ENCODE measurements at places on chromosomes 5 and 9.

DNA sequence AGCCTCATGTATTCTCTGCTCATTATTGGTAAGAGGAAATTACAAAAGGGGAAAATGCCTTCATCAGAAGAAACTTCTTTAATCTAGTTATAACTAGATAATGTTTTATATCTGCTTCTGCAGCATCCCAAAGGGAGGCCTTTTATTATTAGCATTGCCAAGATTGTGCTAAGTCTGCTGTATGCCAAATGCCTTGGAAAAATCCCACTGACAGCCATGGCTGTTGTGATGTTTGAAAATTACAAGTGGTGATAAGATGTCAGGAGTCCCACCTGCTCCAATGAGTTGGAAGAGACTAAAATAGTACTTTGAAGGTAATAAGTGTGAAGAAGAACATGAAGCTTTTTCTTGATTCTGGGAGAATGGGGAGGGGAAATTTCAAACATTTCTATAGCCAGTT lies 345.0 kb downstream of the GABRB2 start:
- DNase-seq: no peak

DNA sequence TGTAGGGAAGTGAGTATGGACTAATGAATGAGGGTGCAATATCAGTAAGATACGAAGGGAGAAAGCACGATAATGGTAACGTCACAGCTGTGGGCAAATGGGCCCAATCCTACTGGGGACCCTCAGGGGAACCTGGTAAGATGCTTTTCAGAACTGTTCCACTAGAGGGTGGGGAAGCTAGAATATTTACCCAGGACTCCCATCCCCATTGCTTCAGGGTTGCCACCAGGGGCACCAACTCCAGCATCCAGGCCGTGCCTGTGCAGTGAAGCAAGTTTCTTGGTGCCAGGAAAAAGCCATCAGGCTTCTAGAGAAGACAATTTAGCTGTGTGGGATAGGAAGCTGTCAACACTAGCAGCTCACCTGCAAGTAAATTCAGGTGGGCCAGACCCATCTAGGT lies 409.3 kb downstream of the AGTPBP1 start:
- no peak for DNase-seq

DNA sequence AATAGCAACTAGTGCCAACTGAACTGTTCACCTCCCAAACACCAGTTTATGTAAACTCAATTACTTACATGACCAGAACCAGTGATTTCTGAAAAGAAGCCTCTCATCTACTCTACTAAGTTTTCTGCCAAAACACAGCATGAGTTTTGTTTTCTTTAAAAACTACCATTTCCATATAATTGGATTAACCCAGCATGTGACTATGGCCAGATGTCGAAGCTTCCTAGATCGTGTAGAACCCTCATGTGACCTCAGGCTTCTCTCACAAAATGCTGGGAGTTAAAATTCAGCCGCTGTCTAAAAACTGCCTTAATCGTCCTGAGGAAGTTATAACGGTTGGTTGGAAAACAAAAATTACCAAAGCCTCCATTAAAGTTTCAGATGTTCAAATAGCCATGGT lies 303.5 kb downstream of the IRX1 start:
- DNase-seq: no peak

GRCh38 chr9:120579139-120580050 lies 572 bp downstream of the CDK5RAP2 start:
- no peak for DNase-seq

DNA sequence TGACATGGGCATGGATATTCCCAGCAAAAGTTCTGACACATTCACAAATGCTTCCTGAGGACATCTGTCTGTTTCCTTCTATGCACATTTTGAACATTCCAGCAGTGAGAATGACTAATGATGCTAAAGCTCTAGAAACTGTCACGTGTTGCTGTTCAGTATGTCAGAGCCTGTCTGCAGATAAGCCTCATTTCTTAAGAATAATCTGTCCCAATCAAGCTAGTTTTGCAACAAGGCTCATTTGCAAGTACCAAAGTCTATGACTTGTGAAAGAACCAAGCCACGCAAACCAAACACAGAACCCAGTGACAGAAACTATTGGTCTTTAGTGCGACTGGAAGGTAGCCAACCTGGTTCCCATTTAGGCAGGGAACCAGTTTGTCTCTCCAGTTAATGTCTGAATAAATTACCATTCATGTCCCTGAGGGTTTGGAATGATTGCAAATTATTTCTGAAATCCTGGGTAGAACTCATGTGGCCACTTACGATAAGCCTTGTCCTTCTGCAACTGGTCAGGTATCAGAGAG lies 178.5 kb downstream of the C9orf152 start:
- DNase-seq: no peak

GRCh38 chr9:127626752-127627493 lies 14.8 kb downstream of the STXBP1 start:
- DNase-seq: no peak

DNA sequence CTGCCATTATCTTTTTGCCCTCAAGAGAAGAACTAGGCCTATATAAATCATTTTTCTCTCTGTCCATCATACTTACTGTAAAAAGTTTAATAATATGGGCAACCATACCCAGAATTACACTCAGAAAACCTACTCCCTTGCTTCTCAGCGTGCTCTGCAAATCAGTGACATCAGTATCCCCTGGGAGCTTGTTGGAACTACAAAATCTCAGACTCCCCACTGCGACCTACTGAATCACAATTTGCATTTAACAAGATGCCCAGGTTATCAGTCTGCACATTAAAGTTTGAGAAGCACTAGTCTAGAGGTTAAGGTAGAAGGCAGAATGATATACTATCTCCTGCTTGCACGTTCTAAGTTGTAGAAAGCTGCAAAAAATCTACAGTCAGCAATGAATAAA lies 127.2 kb downstream of the MLLT3 start:
- DNase-seq: no peak

GRCh38 chr5:102796498-102796897 lies 41.4 kb downstream of the PAM start:
- no peak for DNase-seq

DNA sequence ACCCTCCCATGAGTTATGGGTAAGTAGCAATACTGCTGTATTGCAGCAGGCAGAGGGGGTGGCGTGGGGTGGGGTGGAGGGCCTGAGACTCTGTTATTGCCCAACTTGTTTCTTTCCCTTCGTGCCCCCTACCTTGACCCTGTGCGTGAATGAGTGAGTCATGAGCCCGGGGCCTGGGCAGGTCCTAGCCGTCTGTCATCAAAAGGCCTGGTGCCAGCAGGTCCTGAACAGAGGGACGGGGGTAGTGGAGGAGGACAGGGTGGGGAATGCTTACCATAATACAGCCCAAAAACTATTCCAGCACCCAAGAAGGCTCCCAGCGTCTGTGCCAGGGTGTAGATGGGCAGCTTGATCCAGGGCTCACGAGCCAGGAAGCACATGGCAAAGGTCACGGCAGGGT lies 4.3 kb downstream of the AQP3 start:
- no peak for DNase-seq

DNA sequence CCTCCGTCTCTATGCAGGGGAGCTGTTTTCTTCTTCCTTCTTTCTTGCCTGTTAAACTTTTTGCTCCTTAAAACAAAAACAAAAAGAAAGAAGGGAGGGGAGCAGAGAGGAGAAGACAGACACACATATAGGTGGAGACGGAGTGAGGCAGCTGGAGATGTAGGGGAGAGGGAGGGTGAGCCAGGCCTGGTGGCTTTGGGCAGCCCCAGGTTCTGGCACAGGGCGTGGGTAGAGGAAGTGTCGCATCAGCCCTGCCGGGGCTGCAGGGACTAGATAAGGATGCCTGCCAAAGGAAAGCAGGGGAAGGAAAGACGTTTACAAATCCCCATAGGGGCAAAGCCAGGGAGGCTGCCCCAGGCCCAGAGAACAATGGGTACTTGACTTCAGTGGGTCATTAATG lies 38.7 kb upstream of the PTGS1 start:
- DNase-seq: no peak

GRCh38 chr9:7171396-7172153 lies 413.8 kb downstream of the KDM4C start:
- no peak for DNase-seq

DNA sequence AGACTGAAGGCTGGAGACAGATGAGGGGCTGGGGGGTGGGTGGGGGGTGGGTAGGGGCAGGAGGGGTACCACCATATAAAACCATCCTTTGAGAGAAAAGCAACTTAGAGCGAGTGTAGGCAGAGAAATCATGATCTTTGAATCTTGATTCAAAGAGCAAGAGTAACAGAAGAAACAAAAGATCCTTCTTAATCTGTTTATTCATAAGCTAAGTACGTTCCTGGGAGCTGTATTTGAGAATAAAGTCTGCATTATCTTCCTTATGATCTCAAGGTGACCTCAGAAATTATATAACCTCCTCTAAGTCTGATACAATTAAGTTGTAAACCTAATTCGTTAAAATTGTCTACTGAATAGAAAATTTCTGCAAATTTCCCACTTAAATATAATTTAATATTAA lies 558.8 kb downstream of the NR2F1-AS1 start:
- no peak for DNase-seq

DNA sequence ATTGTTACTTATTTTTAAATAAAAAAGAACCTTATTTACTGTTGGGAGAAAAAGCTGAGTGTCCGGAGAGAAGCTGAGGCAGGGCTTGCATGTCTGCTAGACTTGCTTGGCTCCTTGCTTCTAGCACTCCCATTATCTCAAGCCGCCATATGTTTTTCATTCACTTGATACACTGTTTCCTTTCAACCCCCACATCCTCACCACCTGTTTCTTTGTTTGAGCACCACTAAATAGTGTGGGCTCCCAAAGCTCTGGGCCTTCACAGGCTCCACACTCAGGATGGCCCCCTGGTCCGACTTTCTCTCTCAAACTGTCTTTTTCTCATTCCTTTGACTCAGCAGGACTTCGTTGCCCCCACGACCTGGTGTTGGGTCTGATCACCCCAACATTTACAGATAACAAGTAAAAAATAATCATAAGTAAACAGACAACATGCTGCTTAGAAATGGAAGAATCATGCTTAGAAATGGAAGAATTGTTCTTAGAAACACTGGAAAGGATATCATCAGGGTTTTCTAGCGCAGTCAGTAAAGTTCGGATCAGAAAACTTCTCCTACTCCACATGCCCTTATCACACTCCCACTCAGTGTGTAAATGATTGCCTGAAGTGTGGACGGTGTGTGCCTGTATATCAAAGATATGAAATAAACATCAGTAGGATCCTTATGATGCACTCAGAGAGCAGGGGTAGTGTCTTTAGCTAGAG lies 58.5 kb downstream of the APTX start:
- no peak for DNase-seq

DNA sequence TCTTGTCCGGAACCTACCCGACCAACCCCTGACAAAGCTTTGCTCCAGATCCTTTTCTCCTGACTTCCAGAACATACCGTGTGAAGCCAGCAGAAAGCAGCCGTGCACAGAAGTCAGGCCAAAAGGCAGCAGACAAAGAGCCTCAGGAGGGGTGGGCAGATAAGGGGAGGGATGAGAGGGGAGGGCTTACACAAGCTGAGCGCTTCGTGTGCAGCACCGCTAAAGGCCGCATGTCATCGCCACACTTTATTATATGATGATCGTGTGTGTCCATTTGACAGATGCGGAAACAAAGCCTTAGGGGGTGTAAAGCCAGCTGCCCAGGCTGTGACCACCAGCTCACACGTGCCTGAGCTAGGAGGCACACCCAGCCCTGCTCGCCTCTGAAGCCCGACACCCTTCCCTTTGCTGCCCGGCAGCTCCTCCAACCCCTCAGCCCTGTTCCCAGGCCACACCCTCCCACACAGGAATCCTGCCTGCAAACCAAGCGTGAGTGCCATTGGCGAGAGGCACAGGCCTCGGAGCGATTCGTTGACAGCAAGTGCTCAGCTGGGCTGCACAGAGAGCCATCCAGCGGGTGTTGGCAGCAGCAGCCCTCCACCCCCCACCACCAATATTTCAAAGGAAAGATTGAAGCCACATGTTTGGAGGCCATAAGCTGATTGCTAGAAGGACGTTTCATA lies 170.5 kb upstream of the SMIM23 start:
- no peak for DNase-seq

- DNase-seq: no peak
Measured at GRCh38 chr5:120017513-120017912, 388.2 kb downstream of the FAM170A start.

DNA sequence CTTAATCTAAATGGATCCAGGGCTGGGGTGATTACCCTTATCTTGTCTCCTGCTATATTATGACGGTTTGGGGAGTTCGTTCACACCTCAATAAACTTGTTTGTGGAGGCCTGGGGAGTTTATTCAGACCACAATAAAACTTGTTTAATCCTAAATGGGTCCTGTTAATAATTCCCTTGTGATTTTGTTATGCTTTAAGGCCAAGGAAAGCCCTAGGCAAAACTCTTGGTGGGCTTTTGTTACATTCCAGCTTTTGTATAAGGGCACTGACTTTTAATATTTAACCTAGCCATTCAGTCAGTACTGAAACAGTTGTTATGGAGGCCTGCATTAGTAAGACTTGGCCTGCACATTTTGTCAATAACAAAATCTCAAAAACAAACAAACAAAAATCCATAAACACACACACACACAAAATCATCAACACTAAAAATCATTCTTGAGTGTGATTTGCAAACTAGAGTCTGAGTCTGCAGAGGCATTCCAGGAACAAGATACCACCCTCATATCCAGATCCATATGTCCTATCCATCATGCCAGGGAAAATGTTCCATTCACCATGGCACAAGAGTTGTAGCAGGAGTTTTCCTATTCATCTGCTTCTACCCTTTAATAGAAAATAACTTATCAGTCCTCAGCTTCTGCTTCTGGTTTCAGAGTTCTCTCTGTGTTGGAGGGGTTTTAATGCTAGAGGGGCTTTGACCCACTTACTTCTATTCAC lies 421.7 kb downstream of the AGTPBP1 start:
- DNase-seq: no peak

All from spinal cord (tissue), 10 donors.